Esophagus mucosa (tissue), 1 donor: ENCODE measurements at places on chromosomes 3 and 15.

- ATAC-seq, result no peak
Observed at GRCh38 chr3:185770109-185770508, 54.7 kb downstream of the IGF2BP2 start.

DNA sequence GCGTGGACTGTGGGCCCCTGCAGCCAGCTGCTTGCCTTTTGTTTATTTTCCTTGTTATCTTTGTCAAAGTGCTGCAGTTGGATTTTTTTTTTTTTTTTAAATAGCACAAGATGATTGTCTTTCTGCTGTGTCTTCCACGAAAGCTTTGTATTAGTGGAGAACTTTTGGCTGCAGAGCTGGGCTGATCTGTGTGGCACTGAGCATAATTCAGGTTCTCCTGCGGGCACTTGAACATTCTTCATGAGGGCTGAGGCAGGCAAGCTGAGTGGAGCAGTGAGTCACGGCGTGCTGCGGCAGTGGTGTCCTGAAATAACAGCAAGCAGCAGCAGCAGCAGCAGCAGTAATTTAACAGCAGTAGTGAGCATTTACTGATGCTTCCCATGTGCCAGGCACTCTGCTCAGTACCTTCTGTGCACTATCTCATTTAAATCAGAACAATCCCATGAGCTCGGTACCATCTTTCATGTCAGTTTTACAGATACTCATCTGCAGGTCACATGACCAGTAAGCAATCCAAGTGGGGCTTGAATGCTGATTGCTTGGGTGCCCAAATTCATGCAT, 45.8 kb downstream of the MITF start:
- peak; percentile 59 for ATAC-seq

DNA sequence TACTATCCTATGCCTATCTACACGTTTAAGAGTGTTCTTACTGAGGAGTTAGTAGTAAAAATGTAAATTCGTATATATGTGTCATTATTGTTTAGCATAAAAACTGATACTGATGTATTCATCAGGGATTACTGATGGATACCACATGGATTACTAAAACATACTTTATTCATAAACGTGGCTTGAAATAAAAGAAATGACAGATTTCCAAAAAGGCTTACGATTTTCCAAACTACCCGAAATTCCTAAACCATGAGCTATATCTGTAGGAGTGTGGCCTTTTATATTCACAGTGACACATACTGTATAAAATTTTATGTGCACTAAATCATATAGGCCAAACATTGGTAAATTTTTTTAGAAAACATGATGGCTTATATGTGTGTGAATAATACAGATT, 6.9 kb downstream of the TSC22D2 start:
- ATAC-seq, result no peak

- no peak for ATAC-seq
Observed at GRCh38 chr3:100540791-100541334, 48.4 kb downstream of the TMEM45A start.

GRCh38 chr15:37638116-37638515, 296.3 kb upstream of the TMCO5A start:
- no peak for ATAC-seq

DNA sequence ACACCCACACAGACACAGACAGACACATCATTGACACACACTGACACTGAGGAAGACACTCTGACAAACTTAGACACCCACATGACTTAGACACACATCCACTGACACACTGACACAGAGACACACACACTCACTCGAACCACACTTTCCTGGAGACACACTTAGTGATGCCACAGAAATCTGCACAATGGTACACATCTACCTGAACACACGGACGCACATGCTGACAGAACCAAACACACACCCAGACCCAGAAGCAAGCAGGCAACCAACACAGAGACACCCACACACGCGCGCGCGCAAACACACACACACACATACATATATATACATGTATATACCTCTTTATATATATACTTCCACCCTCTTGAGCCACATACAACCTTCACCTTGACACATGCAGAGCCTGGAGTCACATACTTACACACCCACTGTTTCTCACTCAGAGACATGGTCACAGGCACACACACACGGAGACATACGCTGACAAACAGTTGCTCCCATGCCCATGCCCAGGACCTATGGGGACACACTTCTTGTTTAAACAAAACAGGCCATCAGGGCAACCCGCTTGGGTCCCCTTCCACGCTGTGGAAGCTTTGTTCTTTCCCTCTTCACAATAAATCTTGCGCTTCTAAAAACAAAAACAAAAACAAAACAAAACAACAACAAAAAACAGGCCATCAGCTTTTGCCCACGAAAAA, 913 bp upstream of the SCN5A start:
- ATAC-seq, result no peak

DNA sequence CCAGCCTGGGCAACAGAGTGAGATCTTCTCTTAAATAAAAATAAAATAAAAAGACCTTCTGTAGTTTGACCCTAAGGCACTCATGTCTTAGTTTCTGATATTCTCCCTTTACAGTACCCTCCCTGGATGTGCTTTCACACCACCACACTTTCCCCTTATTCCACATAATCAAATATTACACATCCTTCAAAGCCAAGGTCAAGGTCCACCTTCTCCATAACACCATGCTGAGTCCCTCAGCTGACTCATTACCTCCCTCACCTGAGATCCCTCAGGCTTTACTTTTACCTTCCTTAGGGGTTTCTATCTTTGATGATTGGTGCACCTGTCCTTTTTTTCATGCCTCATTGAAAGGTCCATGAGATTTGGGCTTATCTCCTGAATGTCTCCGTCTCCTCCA, 25.5 kb upstream of the MNS1 start:
- no peak for ATAC-seq

- no peak for ATAC-seq
Observed at GRCh38 chr15:50814634-50815033, 49.1 kb upstream of the SPPL2A start.

- no peak for ATAC-seq
Observed at GRCh38 chr15:62454567-62455172, 289.6 kb upstream of the C2CD4B start.

GRCh38 chr15:74381481-74381880, 14.0 kb upstream of the CYP11A1 start:
- no peak for ATAC-seq

GRCh38 chr3:126353694-126354321, 3.4 kb downstream of the KLF15 start:
- no peak for ATAC-seq

GRCh38 chr3:18071833-18072232, 329.4 kb upstream of the TBC1D5 start:
- no peak for ATAC-seq

DNA sequence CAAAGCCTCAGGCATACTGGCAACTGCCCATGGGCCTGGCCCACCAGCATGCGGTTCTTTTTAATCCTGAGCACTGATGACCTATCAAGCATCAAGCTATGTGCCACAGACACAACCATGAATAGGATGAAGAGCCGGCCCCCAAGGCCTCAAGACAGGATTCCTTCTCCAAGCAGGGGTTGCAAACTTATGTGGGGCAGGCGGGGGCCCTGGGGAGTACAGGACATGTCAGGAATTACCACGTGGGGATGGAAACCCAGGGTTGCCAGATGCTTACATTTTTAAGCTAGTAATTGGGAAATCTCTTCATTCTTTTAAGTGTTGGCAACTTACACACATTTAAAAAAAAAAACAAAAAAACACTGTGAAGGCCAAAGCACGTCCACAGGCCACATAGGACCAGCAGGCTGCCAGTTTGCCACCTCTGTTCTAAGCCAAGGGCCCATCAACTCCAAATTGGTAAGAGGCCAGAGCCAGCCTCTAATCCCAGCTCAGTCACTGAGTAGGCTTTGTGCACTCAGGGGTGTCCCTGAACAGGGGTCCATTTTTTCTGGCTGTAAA, 32.8 kb downstream of the BDH1 start:
- ATAC-seq, result peak; percentile 48

GRCh38 chr3:54691289-54691771, 236.5 kb downstream of the LRTM1 start:
- no peak for ATAC-seq

DNA sequence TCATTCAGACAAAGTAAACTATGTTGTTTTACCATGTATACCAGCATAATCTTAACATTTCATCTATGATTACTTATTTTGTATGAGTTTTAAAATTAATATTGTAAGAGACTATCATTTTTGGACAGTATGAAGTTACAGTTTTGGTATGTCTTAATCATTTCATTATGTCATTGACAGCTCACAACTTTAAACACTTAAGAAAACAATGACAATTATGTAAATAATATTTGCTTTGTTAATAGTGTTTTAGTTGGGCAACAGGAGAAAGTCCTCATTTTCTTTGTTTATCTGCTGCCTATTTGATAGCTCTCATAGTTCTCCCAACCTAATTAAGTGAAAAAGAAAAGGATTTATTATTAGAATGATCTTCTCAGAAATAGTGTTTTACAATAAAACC, 80.2 kb downstream of the MEF2A start:
- no peak for ATAC-seq

GRCh38 chr3:183578179-183578578, 22.7 kb upstream of the KLHL6 start:
- ATAC-seq, result no peak

- ATAC-seq, result peak; percentile 72
Observed at GRCh38 chr3:145704020-145704419, 457.0 kb downstream of the PLOD2 start.

- ATAC-seq, result no peak
Observed at GRCh38 chr3:122273498-122273897, 51.5 kb upstream of the CSTA start.

DNA sequence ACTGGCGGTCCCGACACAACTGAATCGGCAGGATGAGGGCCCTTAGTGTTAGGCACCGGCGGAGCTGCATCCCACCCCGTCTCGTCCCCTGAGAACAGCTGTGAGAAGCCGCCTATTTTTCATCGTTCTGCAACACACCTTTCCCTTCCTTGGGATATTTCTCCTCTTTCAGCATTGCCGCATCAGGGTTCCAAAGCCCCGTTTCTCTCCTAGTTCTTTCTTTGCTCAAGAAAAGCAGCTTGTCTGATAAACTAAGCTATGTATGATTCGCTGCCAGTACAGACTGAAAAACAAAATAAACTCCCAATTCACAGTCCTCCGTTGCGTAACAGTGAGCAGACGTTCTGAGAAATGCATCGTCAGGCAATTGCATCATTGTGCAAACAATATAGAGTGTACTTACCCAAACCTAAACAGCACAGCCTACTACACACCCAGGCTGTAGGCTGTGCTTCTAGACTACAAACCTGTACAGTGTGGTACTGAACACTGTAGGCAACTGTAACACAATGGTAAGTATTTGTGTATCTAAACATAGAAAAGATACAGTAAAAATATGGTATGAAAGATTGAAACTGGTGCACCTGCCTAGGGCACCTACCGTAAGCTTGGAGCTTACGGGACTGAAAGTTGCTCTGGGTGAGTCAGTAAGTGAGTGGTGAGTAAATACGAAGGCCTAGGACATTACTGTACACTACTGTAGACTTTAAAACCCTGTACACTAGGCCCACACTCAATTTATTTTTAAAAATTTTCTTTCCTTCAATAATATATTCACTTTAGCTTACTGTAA, 8.9 kb upstream of the ADAMTS17 start:
- peak; percentile 90 for ATAC-seq

- ATAC-seq, result no peak
Observed at GRCh38 chr3:152173627-152174026, 95.1 kb upstream of the MBNL1 start.

- ATAC-seq, result no peak
Observed at GRCh38 chr15:93060336-93061248, 28.4 kb downstream of the RGMA start.

DNA sequence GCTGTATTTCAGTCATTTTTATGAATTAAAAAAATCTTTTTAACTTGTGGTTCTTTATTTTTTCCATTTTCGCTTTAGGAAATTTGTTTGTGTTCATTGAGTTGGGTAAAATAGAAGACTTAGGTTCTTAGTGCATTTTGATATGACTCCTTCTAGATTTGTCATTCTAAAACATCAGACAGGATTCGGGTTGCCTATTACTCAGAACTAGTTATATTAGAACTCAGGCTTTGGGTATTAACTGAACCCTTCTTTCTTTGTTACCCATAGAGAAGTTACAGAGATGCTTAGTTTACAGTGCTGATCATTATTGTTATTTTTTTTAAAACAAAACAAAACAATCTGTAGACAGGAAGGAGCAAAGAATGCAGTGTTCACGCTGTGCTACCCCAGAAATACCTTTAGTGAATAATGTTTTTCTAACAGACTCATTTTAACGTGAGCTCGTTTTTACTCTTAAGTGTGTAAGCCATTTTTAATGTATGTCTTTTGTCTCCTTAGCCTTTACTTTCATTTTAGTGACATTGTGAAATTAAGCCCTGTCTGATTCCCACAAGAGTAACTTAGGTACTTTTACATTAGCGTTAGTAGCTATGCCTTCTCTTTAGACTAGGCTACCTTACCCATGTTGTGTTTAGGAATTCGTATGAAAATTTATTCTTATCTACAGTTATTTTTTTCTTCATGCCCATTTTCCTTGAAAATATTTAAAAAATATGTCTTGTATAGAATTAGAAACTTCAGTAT, 53.4 kb downstream of the CMC1 start:
- no peak for ATAC-seq

DNA sequence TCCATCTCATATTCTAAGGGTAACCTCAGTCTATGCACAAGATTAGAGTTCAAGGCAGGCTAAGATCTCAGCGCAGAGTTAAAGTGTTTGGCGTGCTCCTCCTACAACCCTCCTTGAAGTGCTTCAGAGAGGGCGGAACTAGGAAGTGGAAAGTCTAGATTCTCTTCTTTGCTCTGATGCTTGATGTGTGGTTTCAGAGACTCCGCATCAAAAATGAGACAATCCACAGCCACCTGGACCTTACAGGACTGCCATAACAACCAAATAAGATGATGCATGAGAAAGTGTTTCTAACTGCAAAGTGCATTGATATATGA, 161.3 kb upstream of the ATP11B start:
- ATAC-seq, result peak; percentile 53

DNA sequence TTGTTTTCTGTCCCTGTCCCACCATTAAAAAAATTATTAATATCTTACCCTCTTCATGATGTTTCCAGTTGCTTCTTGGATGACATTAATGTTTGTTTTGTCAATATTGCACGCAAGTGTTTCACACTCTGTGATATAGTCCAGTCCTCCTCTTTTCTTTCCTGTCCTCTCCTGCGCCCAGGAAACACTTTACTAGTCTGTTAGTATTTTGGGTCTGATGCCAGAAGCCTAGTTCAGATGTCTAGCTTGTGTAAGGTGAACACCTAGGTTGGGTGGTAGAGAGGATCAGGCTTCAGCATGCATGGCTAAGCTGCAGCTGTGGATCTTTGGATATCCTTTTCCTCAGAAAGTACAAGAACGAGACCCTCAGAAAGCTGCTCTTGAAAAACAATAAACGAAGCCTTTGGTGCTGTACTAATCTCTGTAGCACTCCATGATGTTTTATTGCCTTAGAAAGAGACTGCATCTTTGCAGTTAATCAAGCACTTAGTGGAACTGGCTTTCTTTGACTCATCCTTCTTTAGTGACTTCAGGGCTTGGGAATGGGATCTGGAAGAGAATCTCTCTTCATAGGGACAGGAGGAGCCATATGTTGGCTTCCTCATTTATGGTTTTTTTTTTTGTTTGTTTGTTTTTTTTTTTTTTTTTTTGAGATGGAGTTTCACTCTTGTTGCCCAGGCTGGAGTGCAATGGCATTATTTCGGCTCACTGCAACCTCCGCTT, 253.4 kb downstream of the LPP start:
- no peak for ATAC-seq

- no peak for ATAC-seq
Observed at GRCh38 chr15:54550954-54551353, 572.7 kb downstream of the UNC13C start.
